ENCODE measurements at places on chromosomes 6 and 20.

DNA sequence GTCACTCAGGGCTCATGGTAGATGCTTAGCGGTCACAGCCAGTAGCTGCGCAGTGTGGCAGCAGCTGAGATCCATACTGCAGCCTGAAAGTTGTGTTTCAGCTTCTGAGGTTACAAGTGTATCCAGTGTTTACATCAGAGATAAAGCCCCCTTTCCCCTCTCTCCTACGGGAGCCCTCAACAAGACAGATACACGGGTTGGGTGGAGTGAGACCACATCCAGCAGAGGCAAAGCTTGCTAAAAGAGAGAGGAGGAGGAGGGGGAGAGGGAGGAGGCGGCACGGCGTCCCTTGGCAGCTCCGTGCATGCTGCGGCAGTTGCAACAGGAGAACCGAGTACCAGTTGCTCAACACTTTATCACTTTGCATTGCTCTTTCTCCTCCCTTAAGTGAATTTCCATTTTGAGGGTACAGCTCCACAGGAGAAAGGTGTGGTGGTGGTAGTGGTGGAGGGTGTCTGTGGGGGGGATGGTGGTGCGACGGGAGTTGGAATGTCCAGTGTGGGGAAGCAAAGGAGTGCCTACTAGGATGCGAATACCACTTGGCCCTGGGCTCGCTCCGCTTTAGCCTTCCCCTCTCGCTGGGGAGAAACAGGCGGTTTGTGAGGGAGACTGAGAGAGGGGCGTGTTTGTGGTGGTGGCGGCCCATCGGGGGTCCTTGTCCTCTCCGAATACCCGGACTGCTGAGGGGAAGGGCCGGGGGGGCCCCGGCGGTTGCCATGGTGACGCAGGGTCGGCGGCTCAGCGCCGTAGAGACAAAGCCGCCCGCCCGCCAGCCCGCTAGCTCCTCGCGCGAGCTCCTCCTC lies 405 bp upstream of the RNF182 start:
- DNase-seq, result peak; percentile 9

GRCh38 chr6:143015300-143015706 lies 45.4 kb upstream of the AIG1 start:
- no peak for DNase-seq

GRCh38 chr20:50445354-50446151 lies 64.6 kb upstream of the PTPN1 start:
- no peak for DNase-seq

GRCh38 chr6:20313960-20314530 lies 87.6 kb upstream of the E2F3 start:
- no peak for DNase-seq

DNA sequence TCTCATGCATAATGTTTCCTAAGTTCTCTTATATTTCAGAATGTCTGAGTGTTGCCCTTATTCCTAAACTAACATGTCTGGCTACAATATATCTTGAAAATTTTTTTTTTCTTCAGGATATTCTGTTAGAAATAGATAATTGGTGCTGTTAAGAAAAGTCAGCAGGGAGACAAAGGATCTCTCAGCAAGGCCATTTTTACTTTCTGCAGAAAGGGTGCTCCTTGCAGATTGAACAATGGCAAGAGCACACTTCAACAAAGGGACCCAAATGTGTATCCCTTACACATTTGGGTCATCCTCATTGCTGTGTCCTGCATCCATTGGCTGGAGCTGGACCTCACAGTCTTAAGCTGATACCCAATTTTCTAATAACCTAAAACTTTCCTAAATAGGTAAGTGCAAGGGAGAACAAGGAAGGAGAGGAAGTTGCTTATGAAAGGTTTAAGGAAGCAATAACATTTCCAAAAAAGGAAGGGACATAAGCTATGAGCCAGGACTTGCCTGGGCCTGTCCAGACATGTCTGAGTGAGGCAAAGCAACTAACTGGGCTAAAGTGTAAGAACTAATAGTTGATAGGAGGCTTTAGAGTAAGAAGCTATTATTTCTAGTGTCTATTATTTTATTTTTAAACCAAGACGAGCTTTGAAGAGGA lies 429.6 kb downstream of the BCKDHB start:
- no peak for DNase-seq

- no peak for DNase-seq
Observed at GRCh38 chr6:130075879-130076460, 57.6 kb downstream of the L3MBTL3 start.

Measured in stimulated activated CD4-positive, alpha-beta T cell treated with anti-CD3 and anti-CD28 coated beads, TNF-alpha, amount 100 ng/mL, for 24 hours (primary cell).